ENCODE measurements at places on chromosomes 4 and X.

- DNase-seq = peak; percentile 2
Measured at GRCh38 chrX:107565931-107566603, 62.2 kb upstream of the PRPS1 start.

- DNase-seq = no peak
Measured at GRCh38 chr4:87677731-87678130, 27.7 kb downstream of the DMP1 start.

GRCh38 chr4:53602390-53602789, 11.1 kb upstream of the LNX1 start:
- no peak for DNase-seq

- no peak for DNase-seq
Measured at GRCh38 chrX:38236901-38237615, 16.4 kb upstream of the SRPX start.

- DNase-seq = no peak
Measured at GRCh38 chrX:139932073-139932900, 566 bp downstream of the ATP11C start.

GRCh38 chr4:183416879-183417755, 27.3 kb upstream of the CDKN2AIP start:
- DNase-seq = no peak

DNA sequence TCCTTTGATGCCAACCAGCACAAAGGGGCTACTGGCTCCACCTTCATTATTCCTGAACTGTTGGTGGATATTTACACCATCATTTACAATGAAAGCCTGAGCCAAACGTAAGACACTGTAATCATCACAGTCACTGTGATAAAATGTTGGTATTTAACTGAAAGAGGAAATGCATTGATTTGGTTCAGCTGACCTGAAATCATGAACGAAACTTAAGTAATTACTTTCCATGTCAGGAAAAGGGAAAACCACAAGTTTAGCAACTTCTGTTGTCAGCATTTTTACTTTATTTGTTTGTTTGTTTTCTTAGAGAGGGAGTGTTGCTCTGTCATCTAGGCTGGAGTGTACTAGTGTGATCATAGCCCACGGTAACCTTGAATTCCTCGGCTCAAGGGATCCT, 247.8 kb upstream of the FAM47A start:
- no peak for DNase-seq

GRCh38 chrX:38473701-38474100, 87.6 kb upstream of the TSPAN7 start:
- no peak for DNase-seq

DNA sequence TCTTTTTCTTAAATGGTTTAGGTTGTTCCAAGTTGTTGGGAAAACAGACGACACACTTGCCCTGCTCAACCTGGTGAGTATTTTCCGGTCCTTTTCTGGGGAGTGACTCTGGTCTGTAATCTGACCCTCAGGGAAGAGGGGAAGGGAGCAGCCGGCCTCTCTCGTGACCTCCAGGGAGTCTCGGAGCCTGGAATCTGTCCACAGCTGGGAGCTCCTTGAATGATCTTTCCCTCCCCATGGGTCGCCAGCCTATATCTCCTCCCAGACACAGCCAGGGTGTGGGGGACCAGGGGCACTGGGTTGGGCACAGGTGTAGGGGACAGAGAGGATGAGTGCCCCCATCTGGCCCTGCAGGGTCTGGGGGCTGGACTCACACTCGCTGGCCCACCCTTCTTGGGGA, 18.9 kb downstream of the TMEM175 start:
- DNase-seq = no peak

DNA sequence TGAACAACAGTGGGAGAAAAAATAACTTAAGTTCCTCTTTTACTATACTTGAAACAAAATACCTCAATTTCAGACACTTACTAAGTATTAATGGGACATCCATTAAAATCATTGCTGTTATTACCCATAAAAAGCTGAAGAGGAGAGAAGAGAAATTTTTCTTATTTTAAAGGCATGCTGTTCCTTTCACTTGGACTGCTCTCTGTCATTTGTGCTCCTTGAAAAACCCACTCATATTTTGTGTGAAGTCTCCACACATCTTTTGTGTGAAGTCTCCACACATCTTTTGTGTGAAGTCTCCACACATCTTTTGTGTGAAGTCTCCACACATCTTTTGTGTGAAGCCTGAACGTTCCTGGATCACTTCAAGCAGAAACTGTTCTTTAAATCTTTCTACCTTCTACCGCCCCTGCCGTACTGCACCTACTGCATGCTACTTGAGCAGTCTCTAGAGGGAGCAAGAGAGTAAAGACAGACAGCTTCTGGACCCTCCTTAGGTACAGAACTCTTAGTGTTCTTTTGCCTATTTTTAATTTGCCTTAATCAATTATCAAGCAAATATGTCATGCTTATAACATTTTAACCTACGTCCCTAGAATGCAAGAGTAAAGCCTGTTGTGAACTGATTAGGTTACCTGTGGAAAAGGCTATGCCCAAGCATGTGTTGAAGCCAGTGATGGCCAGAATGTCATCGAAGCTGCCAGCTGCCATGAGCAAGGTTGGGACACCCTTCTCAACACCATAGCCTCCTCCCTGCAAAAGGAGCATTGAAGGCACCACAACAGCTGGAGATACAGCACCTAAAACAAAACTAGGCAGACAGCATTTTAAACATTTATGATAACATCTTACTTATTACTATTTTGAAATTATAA, 27.1 kb upstream of the SLC9B1 start:
- peak; percentile 19 for DNase-seq

- no peak for DNase-seq
Measured at GRCh38 chr4:1329408-1330371, 17.3 kb upstream of the UVSSA start.

DNA sequence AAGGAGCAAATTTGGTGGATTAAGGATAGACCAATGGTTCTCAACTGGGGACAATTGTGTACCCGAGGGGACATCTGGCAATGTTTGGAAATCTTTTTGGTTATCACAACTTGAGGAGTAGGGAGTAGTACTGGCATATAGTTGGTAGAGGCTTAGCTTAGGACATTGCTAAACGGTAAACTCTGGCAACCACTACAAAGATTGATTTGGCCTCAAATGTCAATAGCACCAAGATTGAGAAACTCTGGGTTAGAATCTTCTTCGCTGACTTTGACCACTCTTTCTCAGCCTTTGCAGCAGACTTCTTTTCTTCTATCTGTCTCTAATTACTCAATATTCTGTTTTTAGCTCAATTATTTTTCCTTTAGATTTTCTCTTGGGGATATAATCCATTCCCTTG, 1.5 kb upstream of the NBDY start:
- DNase-seq = no peak

DNA sequence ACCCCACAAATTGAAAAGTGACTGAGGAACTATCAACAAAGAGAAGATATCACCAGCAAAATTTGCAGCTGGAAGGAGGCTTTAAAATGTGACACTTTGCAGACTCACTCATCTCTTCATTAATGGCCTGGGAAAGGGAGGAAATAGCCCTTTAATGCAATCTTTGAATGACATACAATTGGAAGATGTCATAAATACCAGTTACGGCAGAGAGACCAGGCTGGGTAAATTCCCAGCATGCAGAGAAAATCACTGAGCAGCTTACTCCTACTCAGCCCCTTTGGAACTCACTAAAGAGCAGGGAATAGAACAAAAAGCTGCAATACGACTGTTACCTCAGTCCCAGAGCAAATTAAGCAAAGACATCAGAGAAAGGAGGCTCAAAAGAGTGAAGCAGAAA, 238.9 kb downstream of the HS3ST1 start:
- DNase-seq = no peak

DNA sequence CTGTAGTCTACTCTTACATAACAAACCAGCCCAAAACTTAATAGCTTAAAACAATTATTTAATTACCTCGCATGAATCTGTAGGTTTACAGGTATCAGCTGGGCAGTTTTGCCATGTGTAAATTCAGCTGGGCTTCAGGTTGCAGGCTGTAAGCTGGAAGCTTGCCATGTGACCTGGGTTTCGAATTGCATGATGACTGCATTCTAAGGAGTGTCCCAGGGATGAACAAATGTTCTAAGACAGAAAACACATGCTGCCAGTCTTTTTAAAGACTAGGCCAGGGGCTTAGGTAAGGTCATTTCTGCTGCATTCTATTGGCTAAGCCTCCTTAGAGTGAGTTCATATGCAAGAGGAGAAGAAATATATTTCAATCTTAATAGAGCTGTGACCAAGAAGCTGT, 44.8 kb downstream of the GRIA2 start:
- no peak for DNase-seq

DNA sequence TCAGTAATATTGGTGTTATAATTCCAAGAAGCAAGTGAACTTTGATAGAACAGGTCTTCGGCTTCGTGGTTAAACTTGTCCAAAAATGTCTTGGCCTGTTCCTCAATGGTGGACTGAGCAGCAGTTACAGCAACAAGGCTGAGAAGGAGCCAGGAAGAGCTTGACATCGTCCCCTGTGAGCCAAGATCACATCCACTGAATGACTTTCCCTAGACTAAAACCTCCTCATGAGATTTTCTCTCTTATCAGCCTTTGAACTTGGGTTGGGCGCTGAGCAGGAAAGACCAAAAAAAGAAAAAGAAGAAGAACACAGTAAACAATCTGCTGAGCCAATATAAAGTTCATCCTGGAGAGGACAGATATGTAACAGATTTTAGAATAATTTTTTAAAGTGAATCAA, at the start of gene ACE2:
Gene ACE2 (minus strand): TSS at position 216 of the 400 bp plus-strand sequence. CDS start 49 bp downstream, at position 167.
- no peak for DNase-seq

DNA sequence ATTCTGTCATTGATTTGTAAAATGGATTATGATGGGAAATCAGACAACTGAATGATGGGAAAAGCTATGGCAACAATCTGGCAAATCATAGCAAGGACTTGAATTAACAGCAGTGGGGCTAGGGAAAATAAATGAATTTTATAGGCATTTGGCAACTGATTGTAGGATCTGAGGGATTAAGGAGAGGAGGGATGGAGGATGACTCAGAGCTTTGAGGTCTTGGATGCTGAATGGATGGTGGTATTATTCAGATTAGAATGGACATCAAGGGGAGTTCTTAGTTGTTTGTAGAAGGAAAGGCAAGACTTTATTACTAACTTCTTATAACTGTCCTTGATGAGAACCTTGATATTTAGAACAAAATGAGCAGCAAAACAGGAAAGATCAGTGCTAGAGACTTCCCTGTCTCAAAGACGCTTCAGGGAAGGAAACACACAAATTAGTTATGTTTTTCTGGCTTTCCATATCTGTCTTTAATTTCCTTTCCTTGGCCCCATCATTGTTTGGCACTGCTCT, 51.4 kb upstream of the HHIP start:
- DNase-seq = no peak

DNA sequence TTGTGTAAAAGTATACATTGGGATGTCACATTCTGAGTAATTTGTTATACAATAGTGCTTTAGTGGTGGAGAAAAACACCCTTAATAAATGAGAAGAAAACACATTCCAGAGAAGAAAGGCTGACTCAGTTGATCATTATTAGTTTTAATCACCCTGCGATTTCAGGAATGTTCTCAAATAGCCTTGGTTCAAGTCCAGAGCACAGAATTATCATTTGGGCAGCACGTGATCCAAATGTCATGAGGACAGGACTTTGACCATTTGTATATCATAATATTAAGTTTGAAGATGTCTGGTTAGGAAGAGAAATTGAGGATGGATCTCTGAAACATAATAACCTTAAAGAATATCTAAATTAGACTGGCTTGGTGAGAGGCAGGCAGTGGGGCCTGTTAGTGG, 1434.3 kb upstream of the TENM3 start:
- no peak for DNase-seq

Measured in neural crest cell (in vitro differentiated cells).